ENCODE measurements at places on chromosomes 3 and 15.

DNA sequence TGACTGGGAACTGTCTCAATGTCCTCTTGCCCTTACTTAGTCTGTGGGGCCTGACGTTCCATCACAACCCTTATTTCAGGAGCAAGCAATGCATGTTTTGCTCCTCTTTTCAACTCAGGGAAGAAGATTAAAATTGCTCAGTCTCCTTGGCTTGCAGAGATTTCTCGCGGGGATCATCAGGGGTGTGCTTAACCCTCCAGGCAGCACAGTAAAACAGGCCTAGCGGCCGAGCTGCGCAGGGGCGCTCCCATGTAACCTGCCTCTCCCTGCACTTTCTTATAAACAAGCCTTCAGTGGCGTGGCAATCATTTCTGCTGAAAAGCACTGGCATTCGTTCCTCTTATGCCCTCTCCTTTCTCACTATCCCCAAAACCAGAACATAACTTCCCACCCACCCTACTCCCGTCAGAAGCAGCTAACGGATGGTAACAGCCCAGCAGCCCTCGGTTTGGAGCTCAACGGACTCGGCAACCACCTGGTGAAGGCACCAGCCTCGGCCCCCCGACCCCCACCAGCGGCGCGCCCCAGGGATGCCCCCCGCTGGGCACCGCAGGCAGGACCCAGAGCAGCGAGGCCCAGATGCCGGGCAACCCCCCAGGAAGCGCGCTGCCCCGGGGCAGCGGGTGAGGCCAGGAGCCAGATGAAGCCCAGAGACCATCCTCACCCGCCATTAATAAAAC lies 1.1 kb downstream of the MCF2L2 start:
- no peak for DNase-seq

GRCh38 chr3:30252474-30252873 lies 353.9 kb upstream of the TGFBR2 start:
- DNase-seq: no peak

DNA sequence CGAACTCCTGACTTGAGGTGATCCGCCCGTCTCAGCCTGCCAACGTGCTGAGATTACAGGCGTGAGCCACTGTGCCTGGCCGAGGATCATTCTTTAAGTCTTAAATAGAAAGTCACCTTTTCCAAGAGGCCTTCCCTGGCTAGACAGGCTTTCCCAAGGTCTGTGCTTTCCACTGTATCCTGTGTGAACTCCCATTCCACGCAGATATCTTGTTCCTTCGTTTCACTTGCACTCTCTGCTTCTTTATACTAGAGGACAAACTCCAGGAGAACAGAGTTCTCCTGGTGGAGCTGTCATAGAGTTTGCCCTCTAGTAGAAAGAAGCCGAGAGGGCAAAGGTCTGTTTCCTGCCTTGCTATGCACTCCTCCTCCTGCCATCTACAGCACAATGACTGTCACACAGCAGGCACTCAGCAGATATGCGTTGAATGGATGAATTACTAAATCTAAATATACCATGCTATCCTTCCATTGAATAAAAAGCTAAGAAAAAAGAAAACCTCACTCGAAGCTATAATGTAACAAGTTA lies 211.2 kb downstream of the FOXP1 start:
- DNase-seq: no peak

DNA sequence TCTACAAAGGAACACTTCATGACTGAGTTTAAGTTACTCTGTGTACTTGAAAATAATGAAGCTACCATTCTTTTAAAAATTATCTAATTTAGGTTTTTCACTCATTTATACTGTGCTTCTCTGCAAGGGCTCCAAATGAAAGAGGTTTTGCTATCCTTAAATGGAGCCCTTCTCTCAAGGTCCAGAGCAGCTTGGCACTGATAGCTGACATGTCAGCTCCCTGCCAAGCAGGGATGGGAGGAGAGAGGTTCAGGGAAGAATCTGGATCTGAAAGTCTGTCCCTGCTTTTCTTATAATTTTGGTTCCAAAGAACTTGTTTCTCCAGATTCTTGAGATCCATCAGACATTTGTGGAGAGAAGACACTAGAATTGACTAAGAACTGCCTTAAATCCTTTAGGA lies 39.1 kb downstream of the MRPS11 start:
- no peak for DNase-seq

GRCh38 chr3:143155756-143156155 lies 36.2 kb downstream of the CHST2 start:
- DNase-seq: no peak

DNA sequence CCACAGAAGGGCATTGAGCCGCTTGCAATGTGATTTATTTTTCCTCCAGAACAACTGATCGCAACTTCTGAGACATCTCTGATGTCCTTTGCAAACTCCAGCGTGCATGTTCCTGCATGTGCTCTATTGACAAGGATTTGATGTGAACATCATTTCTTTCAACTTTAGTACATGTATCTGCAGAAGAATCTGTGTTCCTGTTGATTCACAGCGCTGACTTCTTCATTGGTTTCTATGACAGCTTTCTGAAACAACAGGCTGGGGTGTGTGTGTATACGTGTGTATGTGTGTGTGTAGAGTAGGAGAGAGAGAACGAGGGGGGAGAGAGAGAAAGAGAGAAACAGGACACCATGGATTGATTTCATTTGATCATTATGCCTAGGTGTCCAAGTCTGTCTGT lies 56.7 kb upstream of the CMTM8 start:
- DNase-seq: no peak

- DNase-seq: no peak
Measured at GRCh38 chr3:133573629-133574194, at the start of gene CDV3. CDV3 (plus strand) TSS chr3:133573686; CDS start chr3:133574045, 359 bp downstream.

GRCh38 chr3:174253940-174254339 lies 605.2 kb upstream of the NAALADL2 start:
- no peak for DNase-seq

- DNase-seq: no peak
Measured at GRCh38 chr3:186569779-186570095, 783 bp upstream of the DNAJB11 start.

DNA sequence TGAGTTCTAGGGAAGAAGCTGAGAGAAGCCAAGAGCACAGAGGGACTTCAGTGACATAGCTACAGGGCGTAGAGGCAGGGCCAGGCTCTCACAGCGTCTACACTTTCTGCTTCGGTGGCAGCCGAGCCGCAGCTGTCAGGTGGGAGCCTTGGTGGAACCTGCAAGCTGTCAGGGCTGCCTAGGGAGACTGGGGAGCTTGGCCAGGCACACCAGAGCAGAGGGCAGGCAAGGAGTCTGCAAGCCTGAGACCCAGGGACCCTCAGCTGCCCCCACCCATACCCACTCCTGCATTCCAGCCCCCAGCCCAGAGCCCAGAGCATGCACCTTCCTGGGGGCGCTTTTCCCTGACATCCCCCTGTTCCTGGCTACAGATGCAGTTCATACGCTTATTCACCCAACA lies 13.4 kb upstream of the KLF15 start:
- no peak for DNase-seq

DNA sequence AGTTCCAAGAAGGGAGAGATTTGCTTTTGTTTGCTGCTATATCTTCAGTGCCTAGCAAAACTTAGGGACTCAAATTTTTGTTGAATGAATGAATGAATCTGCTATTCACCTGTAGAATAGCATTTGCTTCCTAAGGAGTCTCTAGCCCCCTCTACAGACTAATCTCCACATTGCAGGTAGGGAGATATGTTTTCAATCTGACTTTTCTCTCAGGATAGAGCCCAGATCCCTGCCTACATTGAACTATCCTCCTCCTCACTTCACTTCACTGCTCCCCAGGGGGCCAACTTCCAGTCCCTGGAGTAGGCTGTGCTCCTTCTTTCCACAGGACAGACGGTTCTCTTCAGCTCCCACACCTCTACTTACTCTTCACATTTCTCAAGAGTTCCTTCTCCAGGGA lies 81.9 kb upstream of the PTX3 start:
- no peak for DNase-seq

DNA sequence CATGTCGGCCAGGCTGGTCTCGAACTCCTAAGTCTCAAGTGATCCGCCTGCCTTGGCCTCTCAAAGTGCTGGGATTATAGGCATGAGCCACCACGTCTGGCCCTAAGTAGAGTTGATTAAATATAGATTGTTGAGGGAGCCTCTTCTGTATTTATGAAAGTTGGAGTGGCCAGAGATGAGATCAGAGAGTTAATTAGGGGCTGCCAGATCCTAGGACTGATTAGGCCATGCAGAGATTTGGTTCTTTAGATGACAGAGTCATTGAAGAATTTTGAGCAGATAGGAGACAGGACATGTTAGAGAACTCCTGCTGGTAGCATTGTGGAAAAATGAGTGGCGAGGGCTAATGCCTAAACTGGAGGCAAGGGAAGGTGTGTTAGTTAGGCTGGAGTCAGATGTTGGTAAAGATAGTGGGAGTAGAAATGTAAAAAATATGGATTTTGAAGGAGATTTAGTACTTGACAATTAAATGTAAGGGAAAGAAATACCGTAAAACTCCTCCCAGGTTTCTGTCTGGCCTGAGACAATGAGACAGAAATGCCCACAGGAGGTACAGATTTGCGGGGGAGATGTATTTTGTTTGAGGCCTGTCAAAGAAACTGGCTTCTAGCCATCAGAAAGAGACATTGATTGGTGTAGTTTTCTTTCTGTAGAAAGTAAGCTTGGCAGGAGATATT lies 23.4 kb downstream of the SACM1L start:
- DNase-seq: no peak

GRCh38 chr3:126342211-126342610 lies 15.0 kb downstream of the KLF15 start:
- no peak for DNase-seq

GRCh38 chr3:23966328-23966727 lies 21.2 kb downstream of the NR1D2 start:
- DNase-seq: no peak

GRCh38 chr15:101526442-101526841 lies 36.9 kb upstream of the PCSK6 start:
- DNase-seq: no peak

GRCh38 chr3:149162007-149162406 lies 32.6 kb downstream of the HPS3 start:
- no peak for DNase-seq

All from anterior cingulate cortex (tissue), 58 donors.